ENCODE measurements at places on chromosomes 2 and 18.

- no peak for DNase-seq
Measured at GRCh38 chr2:85017411-85018048, 46.6 kb downstream of the KCMF1 start.

- no peak for DNase-seq
Measured at GRCh38 chr2:190443778-190444481, 35.8 kb downstream of the MFSD6 start.

- DNase-seq: no peak
Measured at GRCh38 chr2:189137519-189137918, 42.0 kb downstream of the COL5A2 start.

DNA sequence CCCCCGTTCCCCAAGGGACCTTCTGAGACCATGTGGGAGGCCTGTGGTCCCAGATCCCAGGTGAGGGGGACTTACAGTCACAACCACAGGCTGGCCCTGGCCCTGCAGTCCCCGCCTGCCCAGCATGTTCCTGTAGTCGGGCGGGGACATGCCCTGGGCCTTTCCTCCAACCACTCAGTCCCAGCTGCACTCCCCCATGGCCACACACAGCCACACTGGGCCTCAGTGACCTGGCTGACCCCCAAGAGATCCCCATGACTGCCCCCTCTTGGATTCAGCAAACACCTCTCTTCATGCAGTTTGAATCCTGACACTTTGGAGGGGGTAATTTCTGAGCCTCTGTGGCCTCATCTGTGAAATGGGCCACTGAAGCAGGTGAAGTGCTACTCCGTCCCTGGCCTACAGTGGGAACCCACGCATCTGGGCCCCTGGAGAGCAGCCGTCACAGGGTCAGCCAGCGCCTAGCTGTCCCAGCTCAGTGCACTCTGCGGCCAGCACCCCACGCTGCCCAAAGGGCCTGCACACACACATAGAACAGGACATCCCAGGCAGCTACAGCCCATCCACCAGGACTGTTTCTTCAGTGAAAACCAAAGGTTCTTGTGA is 12.7 kb upstream of the ARHGEF4 start:
- DNase-seq: no peak

- no peak for DNase-seq
Measured at GRCh38 chr2:164706522-164706921, 85.2 kb upstream of the GRB14 start.

GRCh38 chr2:177525351-177525924 is 132.9 kb downstream of the AGPS start:
- DNase-seq: no peak

GRCh38 chr2:163558251-163559021 is 177.4 kb downstream of the FIGN start:
- DNase-seq: no peak

DNA sequence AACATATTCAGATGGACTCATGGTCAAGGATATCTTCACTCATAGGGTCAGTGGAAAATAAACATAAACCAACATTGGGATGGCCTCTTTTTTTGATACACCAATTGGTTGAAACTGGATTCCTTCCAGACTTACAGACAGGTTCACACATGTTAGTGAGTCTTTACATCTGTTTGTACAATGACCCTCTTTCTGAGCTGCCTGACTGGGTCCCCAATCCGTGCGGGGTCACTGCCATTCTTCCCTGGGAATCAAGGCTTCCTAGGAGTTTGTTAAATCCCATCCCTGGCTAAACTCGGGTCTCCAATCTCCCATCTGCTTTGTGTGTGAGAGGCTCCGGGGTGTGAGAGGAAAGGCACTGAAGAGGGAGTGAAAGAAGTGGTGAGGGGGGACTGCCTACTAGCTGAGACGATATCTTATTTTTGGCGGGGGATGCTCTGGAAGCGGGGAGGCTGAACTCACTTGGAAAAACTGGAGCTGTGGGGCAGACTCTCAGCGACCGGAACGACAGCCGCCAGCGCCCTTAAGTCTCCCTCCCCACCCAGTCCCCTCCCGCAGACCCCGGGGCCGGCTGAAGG is 487 bp downstream of the STARD6 start:
- no peak for DNase-seq

DNA sequence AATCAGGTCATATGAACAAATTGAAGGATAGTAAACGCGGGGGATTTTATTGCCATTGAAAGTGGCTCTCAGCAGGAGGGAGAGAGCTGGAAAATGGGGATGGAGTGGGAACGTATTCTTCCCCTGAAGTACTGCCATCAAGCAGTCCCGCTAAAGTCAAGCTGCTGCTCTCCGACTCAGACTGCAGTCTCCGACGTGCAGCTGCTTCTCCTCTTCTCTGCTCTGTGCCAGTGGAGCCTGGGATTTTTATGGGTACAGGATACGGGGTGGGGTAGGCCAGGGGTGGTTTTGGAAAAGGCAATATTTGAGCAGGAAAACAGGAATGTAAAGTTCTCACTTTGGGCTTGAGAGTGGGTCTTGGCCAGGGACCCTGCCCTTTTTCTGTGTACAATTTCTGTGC is 33.0 kb downstream of the KCTD18 start:
- DNase-seq: no peak

DNA sequence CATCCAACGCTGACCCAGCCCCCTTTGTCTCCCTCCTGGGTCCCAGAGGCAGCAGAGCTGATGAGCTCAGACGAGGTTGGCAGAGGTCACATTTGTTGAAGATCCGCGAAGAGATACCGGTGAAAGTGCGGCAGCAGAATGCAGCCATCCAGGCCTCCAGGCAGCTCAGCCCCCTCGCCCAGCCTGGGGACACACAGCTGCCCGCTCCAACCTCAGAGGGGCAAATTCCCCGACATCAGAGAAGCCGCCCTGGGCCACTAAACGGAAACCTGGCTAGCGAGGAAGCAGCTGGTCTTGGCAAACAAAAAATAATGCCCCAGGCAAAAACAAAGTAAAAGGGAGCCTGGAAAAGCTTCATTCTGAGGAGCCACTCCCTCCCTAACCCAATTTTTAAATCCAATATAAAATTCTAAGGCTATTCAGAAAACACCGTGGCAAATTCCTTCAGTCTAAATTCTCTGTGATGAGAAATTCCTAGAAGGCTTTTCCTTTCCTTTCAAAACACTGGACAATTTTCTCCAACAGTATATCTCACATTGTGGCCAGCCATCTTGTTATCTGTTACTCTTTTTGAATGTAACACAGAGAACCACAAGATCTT is 262.4 kb downstream of the SS18 start:
- no peak for DNase-seq

GRCh38 chr2:88590998-88591613 is 36.2 kb downstream of the EIF2AK3 start:
- no peak for DNase-seq

- DNase-seq: no peak
Measured at GRCh38 chr2:230164139-230164538, 55.6 kb downstream of the SP110 start.

DNA sequence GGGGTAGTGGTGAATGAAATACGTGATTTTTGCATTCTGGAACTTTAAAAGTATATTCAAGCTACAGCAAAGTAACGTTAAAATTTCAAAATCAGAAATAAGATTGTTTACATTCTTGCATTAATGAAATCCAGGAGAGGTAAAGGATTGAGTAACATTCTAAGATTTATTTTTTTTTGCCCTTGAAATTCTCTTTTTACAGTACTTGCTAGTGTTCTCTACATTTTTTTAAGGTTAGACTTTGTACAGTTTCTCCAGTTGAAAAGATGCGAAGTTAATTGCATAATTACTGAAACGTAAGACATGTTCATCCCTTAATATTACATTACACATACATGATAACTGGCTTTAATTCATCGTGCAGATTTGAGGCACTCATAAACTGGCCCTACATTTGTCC is 74.5 kb downstream of the ACTR3 start:
- DNase-seq: no peak

- no peak for DNase-seq
Measured at GRCh38 chr18:70429847-70430500, 141.1 kb downstream of the SOCS6 start.

DNA sequence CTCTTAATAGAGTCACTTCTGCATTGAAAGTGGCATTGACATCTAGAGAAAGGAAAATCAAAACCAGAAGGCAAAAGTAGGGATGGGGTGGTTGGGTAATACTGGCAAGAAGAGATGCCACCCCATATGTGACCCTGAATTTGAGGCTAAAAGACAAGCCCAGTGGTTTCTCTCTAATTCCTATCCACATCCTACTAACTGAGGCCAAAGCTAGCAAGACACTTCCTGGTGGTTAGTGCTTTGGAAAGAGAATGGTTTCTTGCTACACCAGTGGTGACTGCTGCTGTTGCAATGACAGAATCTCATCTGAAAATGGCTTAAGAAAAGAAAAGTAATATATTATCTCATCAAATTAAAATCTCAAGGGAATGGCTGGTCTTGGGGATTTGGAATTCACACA is 640.6 kb downstream of the EPHA4 start:
- no peak for DNase-seq

- no peak for DNase-seq
Measured at GRCh38 chr2:207279520-207279919, 113.8 kb upstream of the KLF7 start.

- no peak for DNase-seq
Measured at GRCh38 chr2:190167702-190168101, 105.2 kb upstream of the MSTN start.
